ENCODE measurements at places on chromosomes 11 and 22.

DNA sequence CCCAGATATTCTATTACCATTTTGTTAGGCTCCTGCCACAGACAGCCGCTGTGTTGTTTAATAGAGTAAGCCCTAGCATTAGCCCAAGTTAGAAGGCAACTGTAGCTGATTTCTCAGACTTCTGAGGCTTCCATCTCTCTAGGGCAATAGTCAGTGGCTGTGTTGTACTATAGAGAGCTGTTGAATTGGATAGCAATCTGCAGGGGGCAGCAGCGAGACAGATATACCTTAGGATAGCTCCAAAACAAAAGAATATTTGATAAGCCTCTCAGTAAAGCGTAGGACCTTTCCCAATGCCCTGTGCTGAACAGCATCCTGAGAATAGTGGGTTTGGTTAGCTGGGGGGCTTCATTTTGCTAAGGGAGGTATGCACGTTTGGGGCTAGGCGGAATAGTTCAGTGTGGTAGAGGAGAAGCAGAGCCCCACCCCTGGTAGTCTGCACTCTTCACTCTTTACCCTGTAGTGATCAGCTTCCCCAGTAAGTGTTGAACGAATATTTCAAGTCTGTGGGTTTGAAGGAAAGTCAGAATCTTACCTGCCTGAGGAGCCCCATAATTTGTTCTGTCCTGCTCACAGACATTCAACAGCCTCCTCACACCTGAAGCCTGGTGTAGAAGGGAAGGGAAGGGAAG, 515.1 kb downstream of the INSC start:
- DNase-seq: no peak

GRCh38 chr11:44208976-44209603, 100.8 kb downstream of the ALX4 start:
- no peak for DNase-seq

GRCh38 chr11:110430267-110431050, 711 bp downstream of the FDX1 start:
- peak; percentile 27 for DNase-seq

GRCh38 chr11:2539371-2540222, 94.8 kb downstream of the KCNQ1 start:
- DNase-seq: no peak

DNA sequence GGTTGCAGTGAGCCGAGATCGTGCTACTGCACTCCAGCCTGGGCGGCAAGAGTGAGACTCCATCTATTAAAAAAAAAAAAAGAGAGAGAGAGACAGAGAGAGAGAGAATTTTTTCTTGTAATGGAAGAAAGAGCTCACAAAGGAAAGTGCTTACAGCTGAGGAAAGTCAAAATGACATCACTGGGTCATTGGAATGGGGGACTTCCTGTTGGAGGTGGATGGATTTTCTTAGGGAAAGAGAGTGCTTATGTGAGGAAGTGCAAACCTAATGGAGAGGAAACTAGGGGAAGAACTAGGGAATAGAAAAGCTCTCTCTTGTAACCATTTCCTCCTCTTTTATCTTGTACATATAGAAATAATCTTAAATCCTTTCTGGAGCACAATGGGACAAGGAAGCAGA, 6.3 kb upstream of the PIWIL4 start:
- no peak for DNase-seq

DNA sequence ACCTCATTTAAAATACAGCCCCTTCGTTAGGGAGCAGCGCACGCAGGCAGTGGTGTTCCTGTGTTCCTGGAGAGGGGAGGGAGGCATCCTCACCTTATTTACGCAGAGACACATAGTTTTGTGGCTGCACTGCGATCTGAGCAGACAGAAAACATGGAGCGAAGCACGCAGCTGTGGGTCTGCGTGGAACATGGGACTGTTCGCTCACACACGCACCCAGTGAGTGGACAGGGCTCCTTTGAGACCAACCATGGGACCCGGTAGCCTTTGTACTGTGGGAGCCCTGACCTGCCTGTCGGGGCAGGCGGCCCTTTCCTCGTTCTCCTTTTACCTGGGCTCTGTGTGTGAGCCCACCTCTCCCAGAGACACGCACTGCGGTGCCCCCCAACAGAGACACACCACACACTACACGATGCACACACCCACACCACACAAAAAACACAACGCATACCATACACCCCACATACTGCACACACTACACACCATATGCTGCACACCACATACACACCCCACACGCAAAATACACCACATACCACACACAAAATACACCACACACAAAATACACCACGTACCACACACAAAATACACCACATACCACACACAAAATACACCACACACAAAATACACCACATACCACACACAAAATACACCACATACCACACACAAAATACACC, 1245.7 kb downstream of the BRD1 start:
- no peak for DNase-seq

Data from AG08395 (cell line).